ENCODE measurements at places on chromosomes 11 and 22.
A peak's percentile ranks its signal among the peaks of the same experiment; 100 is the strongest.

DNA sequence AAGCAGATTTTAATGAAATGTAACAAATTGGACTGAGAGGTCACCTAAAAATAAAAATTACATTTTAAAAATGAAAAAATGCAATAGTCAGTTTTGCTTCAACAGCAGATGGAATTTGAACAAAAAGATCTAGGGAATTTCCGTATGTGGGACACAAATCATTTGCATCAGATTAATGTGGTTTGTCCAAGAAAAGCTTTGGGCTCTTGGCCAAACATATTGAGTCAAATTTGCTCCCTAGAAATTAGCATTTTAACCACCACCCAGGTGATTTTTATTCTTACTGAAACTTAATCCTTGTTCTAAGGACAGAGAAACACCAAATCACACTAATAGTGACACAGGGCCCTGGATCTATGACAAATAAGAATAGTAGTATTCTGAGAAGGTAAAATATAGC is 1477.8 kb downstream of the FAM181B start:
- DNase-seq = no peak

- DNase-seq = peak; percentile 54
These were observed 798 bp downstream of the BCR start for GRCh38 chr22:23180893-23181720.

- DNase-seq = no peak
These were observed 2.8 kb upstream of the JHY start for GRCh38 chr11:122879785-122880184.

- DNase-seq = no peak
These were observed 1.9 kb upstream of the NDUFC2 start for GRCh38 chr11:78081583-78081982.

GRCh38 chr11:108220721-108221336 is 1.6 kb downstream of the NPAT start:
- peak; percentile 65 for DNase-seq

DNA sequence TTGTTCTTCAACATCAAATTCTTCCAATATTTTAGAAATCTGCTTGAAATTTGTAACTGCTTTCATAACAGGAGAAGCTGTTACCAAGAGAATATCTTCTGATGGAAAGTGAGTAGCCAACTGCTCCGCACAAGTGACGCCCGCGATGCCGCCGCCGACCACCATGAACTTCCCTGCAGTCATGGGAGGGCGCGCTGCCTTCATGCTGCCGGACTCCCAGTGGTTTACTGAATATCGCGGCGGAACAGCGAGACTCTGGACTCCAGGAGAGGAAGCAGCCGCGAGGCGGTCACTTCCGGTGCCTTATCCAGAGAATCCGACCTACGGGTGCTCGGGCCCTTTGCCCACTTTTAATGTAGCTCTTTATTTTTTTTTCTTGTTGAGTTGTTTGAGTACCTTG is 190.6 kb downstream of the GUCY1A2 start:
- DNase-seq = no peak

- peak; percentile 28 for DNase-seq
These were observed 7.8 kb downstream of the LDLRAD3 start for GRCh38 chr11:35951680-35952079.

- DNase-seq = peak; percentile 80
These were observed 14.8 kb downstream of the CD3E start for GRCh38 chr11:118319337-118319707.

DNA sequence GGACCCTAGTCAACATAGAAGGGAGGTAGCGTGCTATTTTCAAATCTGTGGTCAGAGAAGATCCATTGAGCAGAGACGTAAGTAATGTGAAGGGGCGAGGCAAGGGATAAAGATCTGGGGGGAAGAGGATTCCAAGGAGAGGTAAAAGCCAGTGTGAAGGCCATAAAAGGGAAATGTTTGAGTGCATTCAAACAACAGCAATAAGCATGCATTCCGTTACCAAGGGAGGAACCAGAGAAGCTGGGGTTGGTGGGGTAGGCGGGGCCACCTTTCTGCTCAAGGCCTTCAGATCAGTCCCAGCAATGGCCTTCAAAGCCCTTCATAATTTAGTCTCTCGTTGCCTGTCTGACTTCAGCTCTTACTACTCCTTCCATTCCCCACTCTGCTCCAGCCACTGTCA is 18.4 kb upstream of the SMPD1 start:
- peak; percentile 28 for DNase-seq

- DNase-seq = no peak
These were observed 188.4 kb downstream of the ADAMTS15 start for GRCh38 chr11:130636722-130637464.

- no peak for DNase-seq
These were observed 192.5 kb downstream of the GRIA4 start for GRCh38 chr11:105802390-105802789.

GRCh38 chr11:1761857-1762536 is 1.7 kb downstream of the CTSD start:
- no peak for DNase-seq

- DNase-seq = peak; percentile 73
These were observed 29.6 kb downstream of the EHF start for GRCh38 chr11:34650528-34650927.

DNA sequence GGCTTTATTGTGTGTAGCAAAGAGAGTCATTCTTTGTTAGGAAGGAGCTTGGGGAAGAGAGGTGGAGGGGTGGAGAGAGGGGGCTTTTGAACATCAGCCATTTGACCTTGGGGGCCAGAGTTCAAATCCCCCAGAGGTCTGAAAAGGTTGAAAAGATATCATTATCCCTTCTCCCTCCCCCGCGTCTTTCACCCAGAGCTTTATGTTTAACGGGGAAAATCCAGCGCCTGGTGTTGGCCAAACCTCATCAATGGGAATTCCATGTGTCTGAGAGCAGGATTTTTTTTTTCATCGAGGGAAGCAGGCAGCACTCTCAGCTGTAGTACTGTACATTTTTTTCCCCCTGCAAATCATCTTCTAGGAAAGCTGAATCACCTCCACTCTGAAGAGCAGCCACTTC is 122.4 kb upstream of the HSD17B12 start:
- DNase-seq = no peak

- DNase-seq = no peak
These were observed 14.1 kb downstream of the AASDHPPT start for GRCh38 chr11:106091480-106092123.

DNA sequence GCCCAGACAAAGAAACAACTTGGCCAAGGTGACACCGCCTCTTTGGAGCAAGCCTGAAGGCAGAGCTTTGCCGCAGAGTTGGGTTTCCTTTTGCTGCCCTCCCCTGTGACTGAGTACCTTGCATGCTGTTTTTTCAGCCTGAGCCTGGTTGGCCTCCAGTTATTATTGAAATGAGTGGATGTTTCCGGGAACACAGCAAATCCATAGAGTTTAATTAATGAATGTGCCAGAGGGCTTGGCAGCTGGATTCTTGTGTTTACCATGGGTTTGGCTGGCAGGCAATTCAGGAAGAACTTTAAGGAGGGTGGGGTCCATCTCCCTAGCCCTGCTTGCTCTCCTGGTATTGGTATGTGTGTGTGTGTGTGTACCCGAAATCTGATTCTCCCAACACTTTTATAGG is 65.6 kb upstream of the CRYBB3 start:
- no peak for DNase-seq

GRCh38 chr22:30325065-30325720 is 1.5 kb downstream of the TBC1D10A start:
- no peak for DNase-seq

GRCh38 chr22:48737461-48738203 is 1090.0 kb downstream of the BRD1 start:
- DNase-seq = no peak

DNA sequence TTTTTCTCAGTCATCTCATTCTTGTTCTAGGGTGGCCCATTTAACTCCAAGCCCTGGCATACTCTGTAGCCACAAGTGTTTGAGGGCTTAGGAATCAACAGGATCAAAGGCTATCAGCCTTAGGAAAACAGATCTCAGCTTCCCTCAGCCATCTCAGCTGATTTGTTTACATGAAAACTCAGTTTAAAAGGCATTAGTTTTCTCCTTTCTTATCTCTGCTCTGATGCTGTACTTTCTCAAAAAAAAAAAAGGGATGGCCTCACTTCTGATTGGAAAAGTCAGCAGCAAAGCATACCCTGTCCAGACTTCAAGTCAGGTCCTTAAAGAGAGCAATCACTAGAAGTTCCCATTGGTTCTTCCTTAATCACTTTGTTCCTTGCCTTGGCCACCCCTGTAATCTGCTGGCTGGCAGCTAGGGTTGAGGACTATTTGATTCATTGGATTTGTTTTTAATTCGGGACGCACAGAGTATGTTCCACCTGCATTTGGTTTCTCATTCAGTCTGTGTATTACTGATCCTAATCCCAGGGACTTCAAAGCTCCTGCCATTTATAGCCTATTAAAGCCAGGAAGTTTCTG is 102.8 kb downstream of the EXT2 start:
- no peak for DNase-seq

DNA sequence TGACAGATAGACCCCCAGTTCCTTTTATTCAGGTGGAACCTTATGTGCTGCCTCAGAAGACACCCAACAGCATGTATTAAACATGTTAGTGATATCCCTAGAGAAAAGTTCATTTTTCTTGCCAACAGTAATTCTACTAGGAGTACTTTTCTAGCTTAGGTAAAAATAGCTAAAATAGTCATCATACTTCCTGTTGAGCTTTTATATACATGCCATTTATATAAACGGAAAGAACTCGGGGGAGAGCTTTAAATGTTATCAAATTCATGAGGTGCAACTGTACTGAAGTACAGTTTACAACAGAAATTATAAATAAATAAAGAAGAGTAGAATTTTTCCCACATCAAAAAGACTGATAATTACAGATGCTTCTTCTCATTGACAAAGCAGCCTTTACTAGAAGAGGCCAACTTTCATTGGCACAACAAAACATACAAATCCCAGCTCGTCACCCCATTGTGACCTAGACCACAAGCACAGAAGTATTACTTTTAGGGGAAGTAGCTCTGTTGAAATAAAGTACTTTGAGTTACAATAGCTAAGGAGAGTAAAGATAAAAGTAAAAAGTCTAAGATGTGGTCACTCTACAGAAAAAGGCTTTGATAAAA is 59.1 kb upstream of the POU2AF2 start:
- DNase-seq = peak; percentile 37

GRCh38 chr22:39991159-39991860 is 3.4 kb upstream of the FAM83F start:
- no peak for DNase-seq

DNA sequence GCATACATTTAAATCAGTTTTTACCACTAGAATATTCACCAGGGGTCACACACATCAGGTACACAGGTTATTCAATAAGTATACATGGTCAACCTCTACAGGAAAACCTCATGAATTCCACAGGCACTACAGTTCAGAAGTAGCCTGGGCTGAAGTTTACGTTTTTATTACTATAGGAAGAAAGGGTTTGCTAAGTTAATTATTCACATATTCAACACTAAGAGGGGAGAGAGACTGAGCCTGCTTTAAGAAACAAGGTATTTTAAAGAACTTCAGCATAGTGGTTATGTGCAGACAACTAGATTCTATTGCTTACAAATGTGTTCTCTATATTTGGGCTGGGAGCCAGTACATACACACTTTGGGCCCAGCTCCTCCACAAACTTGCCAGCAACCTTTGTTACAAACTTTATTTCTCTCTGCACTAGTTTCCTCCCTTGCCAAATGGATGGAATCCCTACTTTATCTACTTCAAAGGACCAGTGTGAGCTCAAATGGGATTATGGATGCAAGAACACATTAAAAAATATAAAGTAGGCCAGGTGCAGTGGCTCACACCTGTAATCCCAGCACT is 31.9 kb downstream of the IL18BP start:
- DNase-seq = no peak

GRCh38 chr22:35674335-35674734 is 26.1 kb downstream of the APOL6 start:
- DNase-seq = no peak

DNA sequence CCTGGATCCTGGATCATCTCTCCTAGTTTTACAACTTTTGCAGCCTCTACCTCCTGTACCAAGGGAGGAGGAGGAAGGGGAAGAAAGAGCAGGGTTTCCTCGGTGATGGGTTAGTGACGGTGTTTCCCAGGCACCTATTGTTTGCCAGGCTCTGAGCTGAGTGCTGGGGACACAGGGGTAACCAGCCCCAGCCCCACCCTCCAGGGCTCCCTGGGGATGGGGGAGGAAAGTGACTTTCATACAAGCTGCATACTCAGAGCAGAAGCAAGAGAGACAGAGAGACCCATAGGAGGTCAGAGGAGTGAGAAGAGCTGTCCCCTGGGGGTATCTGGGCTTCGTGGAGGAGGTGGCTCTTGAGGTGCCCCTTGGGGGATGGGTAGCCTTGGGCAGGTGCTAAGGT is 89.4 kb upstream of the THY1 start:
- no peak for DNase-seq

GRCh38 chr11:15541079-15541478 is 426.4 kb downstream of the INSC start:
- DNase-seq = no peak

- DNase-seq = no peak
These were observed 632 bp upstream of the CCDC34 start for GRCh38 chr11:27363576-27364117.

- DNase-seq = peak; percentile 41
These were observed 86.6 kb upstream of the ARHGAP32 start for GRCh38 chr11:129278586-129279319.

GRCh38 chr22:46846150-46846831 is 83.8 kb downstream of the TBC1D22A start:
- DNase-seq = no peak

DNA sequence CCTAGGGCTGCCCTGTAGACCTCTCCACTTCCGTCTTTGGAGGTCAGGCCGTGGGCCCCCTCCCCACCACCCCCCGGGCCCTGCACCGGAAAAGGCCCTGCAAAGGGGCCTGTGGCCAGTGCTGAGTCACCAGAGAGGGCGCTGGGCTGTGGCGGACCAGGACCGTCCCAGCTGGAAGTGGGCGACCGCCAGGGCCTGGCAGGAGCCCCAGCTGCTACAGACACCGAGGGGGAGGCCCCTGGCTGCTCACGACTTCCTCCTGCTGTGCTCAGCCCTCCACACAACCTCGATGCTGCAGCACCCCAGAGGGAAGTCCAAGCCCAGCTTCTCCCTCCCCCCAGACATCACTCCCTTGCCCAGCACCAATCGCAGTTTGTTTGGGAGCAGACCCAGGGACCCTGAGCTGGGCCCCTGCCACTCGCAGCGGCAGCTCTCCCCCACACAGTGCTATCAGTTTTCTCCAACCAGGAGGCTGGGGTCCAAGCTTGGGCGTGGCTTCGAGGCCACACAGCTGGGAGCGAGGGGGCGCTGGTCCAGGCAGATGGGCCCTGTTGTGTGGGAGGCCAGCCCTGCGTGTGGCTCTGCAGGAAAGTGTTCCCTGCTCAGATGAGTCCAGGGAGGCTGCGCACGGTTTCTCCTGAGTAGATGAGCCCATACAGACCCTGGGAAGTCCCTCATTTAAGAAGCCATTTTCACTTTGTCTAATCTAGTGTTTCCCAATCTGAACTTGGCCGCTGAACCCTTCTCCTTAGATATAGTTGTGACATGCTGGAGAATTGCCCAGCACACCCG is 5.6 kb upstream of the SH3BP1 start:
- DNase-seq = peak; percentile 94

DNA sequence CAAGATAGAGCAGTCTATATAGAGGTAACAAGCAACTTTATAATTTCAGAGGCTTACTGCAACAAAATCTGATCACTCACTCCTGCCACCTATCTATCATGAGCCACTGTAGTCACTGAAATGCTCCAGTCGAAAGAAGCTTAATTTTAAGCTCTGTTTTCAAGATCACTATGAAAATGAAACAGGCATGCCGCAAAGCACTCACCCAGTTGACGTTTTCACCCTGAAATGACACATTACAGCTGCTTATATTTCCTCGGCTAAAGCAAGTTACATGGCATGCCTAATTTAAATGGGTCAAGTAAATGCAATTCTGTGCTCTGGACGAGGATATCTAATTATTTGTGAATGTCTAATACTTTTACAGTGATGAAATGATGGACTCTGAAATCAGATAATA is 616.3 kb downstream of the FAM181B start:
- no peak for DNase-seq

GRCh38 chr11:123429336-123429735 is 733 bp upstream of the GRAMD1B start:
- no peak for DNase-seq

All from hematopoietic multipotent progenitor cell treated with erythropoietin and hydrocortisone succinate and interleukin-3 and kit ligand, for 4 days (in vitro differentiated cells).